Stimulated activated CD4-positive, alpha-beta T cell treated with anti-CD3 and anti-CD28 coated beads, Interleukin-1b, Interleukin-23, amount 100 ng/mL, for 1 hour (primary cell): ENCODE measurements at places on chromosomes 6 and 20.

- DNase-seq, result no peak
Observed at GRCh38 chr20:63858393-63859165, 2.7 kb upstream of the ABHD16B start.

- no peak for DNase-seq
Observed at GRCh38 chr6:34584694-34585093, 28.6 kb upstream of the SPDEF start.

DNA sequence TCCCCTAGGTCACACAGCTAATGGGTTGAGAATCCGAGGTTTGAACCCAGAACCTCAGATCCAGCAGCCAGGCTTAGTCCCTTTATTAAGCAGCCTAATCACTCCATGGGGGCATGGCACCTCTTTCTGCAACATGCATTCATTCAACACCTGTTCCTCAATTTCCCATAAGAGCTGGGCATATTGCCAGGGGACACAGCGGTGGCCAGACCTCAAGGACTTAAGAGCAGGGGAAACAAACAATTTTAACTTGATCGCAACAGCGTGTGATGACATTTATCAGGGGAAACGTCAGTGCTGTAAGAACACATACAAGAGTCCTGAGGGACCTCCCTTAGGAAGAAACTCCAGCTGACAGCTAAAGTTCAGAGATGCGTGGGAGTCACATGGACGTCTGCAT is 267.4 kb upstream of the CDH4 start:
- no peak for DNase-seq

DNA sequence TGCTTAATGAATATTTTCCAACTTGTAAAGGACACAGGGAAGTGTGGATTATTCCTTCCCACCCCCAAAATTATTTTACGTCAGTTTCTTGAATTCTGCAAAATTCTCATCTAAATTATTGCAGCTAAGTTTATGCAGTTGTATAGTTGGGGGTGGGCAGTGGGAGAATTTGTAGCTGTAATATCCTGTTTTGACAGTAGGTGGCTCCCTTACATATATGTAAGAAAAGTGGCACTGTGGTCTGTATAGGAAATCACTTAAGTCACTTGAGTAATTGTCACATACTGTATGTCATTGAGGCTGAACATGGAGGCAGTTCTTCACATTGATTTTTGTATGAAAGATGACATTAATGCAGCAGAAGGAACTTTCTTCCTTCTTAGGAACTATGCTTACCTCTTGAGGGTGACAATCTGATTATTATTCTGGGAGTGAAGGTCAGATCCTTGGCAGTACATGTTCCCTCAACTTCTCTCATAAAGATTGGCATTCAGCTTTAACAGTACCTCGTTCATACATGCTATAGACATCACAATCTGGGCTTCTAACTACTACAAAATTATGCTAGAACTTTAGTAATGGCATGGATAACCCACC is 14.6 kb upstream of the CFAP206 start:
- DNase-seq, result no peak

GRCh38 chr6:53999088-53999755 is 112.0 kb upstream of the MLIP start:
- DNase-seq, result no peak

GRCh38 chr6:13351271-13351670 is 22.9 kb upstream of the TBC1D7 start:
- no peak for DNase-seq

- no peak for DNase-seq
Observed at GRCh38 chr6:105080279-105080678, 99.5 kb downstream of the POPDC3 start.

DNA sequence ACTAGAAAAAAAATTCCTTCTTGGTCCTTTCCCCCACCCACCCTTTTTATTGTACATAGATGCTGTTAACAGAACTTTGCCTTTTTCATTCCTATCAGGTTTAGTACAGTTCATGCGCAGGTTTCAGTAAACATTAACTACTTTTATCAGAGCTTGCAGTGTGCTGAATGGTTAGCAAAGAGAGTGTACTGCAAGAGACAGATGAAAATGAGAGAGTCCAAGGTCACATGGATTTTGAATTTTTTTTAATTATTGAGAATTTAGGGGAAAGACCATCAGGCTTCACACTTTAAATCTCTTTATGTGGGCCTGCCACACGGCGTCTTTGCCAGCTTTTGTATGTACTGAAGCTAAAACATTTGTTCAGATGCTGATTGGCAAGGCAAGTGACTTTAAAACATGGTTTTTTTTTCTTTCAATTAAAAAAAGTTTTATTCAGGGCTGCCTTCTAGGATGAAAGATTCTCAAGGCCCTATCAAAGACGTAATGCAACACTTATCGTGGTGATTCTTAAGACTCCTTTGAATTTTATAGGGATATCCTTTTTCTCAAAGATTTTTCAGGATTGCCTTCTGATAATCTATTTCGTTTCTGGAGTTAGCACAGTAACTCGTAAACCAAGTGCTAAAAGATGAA is 32.2 kb downstream of the RREB1 start:
- DNase-seq, result no peak

- no peak for DNase-seq
Observed at GRCh38 chr6:113184736-113185135, 672.4 kb upstream of the MARCKS start.

DNA sequence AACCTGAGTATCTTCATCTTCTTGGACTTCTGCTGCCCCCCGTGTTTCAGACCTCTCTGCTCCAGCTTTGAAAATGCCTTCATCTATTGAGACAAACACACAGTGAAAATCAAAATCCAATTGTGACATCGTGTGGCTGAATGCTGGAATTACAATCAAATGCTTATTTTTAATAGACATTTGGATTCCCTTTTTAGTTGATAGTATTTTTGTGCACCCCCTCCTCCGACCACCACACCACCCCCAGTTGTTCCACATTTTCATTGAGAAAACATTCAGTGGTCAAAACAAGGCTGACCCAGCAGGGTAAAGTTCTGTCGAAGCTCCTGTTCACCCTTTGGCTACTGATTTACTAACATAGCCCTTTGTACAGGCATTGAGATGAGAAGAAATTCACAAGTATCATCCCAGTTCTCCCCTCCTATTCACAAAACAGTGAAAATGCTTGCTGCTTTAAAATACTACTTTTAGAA is 79.0 kb downstream of the NRSN1 start:
- no peak for DNase-seq

DNA sequence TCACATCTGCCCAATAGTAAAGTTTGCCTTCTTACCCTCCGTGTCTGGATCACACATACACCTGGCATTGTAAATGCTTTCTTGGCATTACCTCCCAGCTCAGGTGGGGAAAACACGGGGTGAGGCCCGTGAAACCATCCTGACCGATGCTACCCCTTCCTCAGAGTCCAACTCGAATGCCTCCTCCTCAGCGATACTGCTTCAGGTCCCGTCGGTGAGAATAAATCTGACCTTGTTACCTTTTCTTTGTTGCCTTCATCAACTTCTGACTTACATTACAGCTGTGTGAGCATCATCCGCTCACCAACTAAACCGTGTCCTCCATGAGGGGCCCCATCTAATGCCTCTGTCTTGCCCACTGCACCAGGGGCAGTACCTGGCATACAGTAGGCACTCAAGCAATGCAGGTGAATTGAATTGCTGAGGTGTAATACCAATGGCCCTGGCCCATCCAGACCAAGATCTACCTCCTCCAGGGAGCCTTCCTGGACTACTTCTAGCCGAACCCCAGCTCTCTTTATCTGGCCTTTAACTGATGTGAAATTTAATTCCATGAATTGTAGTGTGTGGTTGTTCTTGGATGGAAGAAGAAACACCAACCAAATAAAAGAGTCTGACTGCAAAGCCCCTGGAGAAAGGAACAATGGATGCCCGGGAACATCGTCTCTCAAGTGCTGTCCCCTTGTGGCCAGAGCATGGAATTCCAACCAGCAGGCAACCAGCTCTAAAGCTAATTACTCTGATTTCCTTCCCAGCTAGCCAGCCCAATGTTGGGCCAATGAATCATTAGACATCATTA is 141.5 kb downstream of the ANKRD60 start:
- no peak for DNase-seq

DNA sequence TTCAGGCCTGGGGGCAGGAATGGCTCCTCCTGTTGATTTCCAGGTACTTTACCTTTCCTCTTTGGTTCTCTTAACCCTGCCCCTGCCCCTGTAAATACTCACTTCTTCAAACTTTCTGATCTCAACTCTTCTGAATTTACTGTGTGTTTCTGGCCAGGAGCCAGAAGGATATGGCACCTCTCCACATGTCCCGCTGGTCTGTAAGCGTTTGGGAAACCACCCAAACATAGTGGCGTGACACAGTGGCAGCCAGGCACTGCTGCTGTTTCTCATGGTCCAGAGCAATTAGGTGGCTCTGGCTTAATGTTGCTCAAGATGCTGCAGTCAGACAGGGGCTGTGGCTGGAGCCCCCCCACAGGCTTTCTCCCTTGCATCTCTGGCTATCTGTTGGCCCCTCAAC is 374.5 kb downstream of the RNGTT start:
- DNase-seq, result no peak

GRCh38 chr6:156953479-156954146 is 176.4 kb downstream of the ARID1B start:
- no peak for DNase-seq

- DNase-seq, result no peak
Observed at GRCh38 chr6:95804847-95805541, 210.8 kb upstream of the FUT9 start.

- no peak for DNase-seq
Observed at GRCh38 chr6:155324172-155324571, 9.9 kb upstream of the TFB1M start.

GRCh38 chr6:29917857-29918256 is 24.5 kb upstream of the HLA-A start:
- no peak for DNase-seq

DNA sequence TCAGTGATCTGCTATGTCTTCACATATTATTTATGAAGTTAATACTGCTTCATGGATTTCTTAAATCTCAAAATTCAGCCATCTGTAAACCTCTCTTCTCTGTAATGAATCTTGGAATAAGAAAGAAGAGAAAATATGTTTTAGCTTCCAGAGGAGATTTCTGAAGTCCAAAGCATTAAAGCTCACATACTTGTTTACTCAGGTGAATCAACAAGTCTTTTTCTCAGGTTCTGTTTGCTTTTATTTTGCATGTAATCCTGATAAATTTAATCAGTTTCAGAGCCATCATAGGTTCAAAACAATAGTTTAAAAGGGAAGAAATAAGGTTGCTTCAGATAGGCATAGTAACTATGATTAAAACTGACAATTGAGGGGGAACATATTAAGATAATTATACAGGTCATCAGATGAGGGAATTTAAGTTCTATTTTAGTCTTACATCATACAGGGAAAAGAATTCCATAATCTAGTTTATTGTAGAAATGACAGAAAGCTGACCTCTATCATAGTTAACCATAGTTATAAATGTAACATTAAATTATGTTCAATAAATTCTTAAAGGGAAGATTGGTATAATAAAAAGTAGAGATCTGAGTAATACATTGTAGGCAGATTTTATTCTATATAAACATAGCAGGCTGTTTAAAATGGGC is 716.2 kb downstream of the EYS start:
- no peak for DNase-seq

- DNase-seq, result no peak
Observed at GRCh38 chr20:957544-957943, 41.4 kb upstream of the ANGPT4 start.
